Stomach (tissue), 19 donors: ENCODE measurements at places on chromosomes 3 and 15. TPM values are rescaled to one million over a fixed set of nuclear protein-coding genes. Genes with fewer than 3 reads are reported as not detected.

Gene PODXL2
- total RNA-seq, result 18.4 TPM

Gene SOX14
- not detected for total RNA-seq

- no peak for DNase-seq
Observed at GRCh38 chr3:139302084-139302800, 41.6 kb upstream of the MRPS22 start.

- no peak for DNase-seq
Observed at GRCh38 chr15:79028411-79028964, 62.1 kb downstream of the RASGRF1 start.
